WTC11 (cell line): ENCODE measurements at places on chromosomes 5 and 9.

DNA sequence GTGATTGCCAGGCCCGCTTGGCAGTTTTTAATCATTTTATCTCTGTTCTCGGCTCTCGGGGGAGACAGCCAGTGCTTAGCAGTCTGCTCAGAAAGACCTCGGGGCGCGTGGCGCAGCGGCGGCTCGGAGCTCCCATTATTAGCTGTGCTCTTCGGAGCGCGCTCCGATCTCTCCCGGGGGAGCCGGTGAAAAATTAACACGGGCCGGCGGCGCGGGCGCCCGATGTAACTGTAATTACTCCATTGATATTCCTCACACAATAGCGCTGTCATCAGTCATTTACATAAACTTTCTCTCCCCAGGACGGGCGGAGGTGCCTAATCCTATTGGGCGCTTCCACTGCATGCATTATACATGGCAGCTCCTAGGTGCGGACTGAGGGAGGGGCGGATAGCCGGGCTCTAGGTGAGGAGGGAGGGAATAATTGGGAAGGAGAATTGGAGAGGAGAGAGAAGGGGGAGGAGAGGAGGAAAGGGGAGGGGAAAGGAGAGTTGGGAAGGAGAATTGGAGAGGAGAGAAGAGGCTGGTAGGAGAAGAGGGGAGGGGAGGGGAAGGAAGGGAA is 24.9 kb downstream of the LMX1B start:
- peak; percentile 59 for DNase-seq

GRCh38 chr5:124239572-124239971 is 506.9 kb downstream of the ZNF608 start:
- DNase-seq = no peak

DNA sequence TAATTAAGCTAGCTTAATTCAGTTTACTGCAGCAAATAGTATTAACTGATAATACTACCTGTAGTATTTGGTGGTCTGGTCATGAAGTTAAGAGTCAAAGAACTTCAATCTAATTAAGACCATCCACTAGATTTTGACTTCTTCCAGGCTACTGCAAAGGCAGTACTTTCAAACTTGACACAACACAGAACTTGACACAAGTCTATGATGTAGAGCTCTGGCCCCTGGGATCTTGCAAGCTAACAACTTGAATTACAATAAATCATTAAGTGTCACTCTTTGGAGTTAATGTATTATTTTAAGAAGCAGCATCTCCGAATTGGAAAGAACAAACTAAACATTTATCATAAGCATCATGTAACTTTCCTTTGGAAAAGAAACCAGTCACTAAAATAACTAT is 40.9 kb downstream of the UIMC1 start:
- DNase-seq = no peak

- no peak for DNase-seq
These were observed 105.2 kb downstream of the RGS3 start for GRCh38 chr9:113568571-113569321.

GRCh38 chr9:127580879-127581475 is 31.1 kb upstream of the STXBP1 start:
- DNase-seq = no peak

GRCh38 chr5:76641514-76642120 is 18.4 kb upstream of the F2RL2 start:
- DNase-seq = peak; percentile 75

DNA sequence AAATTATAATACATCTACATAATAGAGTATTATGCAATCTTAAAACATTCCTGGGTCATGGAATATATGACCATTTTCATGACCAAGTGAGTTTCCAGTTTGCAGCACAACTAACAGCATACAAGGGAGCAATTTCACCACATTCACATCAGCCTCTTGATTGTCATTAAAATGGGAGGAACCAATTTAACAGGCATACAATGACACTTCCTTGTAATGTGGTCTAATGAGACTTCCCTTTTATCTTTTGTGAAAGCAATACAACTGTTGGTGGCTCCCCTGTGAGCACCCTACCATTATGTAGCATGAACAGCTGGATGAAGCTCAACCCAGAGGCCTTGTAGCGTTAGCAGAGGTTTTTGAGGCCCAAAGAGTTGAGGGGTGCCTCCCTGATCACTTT is 13.6 kb upstream of the TMOD1 start:
- DNase-seq = no peak

- no peak for DNase-seq
These were observed 632.6 kb downstream of the PDE4D start for GRCh38 chr5:59260973-59261372.

DNA sequence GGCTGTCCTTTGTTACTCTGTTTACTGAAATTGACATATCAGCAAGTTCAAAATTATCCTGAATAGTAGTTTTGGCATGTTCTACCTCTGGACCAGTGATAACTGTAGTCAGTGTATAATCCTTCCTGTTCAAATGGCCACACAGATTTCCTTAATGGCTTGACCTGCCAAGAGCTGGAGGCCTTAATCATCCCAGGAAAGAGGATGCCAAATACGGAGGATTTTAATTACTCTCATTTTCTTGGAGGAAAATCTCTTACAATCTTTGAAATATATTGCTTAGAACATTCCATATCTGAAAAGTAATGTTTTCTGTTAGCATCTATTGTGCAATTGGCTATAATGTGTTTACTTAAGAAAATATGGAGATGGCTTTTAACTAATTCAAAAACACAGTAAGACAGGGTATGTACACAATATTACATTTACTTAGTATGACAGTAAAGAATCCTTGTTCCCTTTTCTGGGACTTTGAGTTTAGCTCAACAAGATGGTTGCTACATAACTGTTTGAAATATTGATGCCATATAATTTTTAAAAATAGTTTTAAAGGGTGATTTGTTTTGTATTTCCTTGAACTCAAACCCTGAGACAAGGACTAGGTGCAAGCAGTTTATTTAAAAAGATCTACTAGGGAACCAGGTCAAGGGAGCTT is 68.9 kb upstream of the SELENOP start:
- DNase-seq = no peak

DNA sequence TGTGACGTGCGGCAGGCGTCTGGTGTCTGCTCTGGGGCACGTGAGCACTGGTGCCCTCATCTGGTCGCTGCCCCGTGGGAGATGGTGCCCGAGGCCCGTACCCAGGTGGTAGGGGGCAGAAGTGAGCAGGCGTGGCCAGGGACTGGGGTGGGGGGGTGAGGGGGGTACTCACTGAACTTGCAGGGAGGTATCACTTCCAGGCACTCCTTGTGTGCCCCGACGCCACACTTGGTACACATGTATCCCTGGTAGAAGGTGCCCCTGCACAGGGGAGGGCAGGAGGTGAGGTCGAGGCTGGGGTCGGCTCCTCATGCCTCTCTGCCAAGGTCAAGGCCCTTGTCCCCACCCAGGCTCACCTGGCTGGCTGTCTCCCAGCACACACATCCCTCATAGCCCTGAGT is 45.2 kb upstream of the SARDH start:
- no peak for DNase-seq

DNA sequence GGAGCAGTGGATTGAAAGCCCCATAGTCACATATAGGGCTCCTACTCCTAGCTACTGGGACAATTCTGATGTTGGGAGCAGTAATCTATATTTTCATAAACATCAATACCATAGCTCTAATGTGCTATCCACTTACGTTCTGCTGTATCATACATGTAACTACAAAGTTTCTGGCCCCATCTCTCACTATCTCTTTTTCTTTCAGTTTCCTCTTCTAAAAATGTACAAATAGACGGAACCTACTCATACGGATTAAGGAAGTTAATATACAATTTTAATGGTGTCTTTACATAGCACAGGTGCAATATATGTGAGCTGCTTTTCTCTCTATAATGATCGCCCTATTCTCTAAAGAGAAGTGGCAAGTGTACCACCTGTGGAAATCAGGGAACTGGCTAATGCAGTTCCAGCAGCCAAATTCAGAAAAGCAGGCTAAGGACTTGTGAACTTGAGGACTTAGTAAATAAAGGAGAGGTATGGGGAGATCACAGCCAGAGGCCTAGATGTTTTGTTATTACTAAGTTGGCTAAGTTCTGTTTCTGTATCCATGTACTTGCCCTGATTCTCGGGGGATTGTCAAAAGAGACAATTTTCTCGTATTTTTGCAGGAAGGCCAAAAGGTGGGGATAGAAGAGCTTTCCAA is 1021.9 kb downstream of the CDH12 start:
- no peak for DNase-seq

DNA sequence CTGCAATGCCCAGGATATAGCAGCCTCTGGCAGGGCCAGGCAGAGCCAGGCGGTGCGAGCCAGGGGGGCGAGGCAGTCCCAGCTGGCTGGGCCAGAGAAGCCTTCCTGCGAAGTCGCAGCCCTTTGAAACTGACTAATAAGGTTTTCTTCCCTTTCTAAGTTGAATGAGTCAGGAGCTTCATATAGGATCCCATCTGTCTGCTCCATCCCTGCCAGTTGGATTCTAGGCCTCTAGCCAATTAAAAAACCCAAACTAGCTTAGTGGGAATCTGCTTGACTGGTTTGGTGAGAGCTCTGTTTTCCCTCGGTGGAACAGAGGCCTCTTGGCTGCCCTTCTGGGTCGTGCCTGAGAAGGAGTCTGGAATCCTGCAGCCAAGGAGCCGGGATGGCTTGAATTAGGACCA is 70.1 kb upstream of the RAPGEF1 start:
- no peak for DNase-seq

GRCh38 chr9:114539701-114540380 is 34.6 kb upstream of the WHRN start:
- no peak for DNase-seq

DNA sequence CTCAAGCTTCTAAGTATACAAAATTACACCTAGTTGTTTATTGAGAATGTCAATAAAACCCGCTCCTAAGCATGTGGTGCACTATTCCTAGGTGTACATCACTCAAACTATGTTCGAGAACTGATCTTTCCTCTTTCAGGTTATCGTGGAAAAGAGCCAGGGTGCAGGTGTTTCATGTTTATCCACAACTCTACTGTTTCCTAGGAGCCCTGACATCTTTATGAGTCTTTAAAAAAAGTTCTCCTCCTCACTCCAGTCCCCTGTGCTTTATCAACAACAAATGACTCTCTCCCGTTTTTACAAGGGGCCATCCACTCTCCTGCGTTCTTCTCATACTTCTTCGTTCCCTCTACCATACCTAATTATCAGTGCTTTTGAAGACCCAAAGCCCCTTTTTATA is 78.8 kb upstream of the NFIL3 start:
- DNase-seq = no peak

GRCh38 chr9:93510041-93510440 is 56.7 kb upstream of the FAM120AOS start:
- no peak for DNase-seq

- no peak for DNase-seq
These were observed 205.2 kb upstream of the MAP3K1 start for GRCh38 chr5:56610093-56610698.

GRCh38 chr5:172594431-172594830 is 46.6 kb upstream of the NEURL1B start:
- DNase-seq = no peak

- DNase-seq = no peak
These were observed 23.6 kb upstream of the CEP72 start for GRCh38 chr5:588406-588995.

GRCh38 chr5:139140591-139141071 is 57.5 kb downstream of the SIL1 start:
- no peak for DNase-seq

GRCh38 chr5:67588389-67588788 is 391.8 kb upstream of the CD180 start:
- no peak for DNase-seq

- DNase-seq = no peak
These were observed 12.3 kb downstream of the CAAP1 start for GRCh38 chr9:26880262-26880661.

- no peak for DNase-seq
These were observed 471.3 kb downstream of the MTRR start for GRCh38 chr5:8340261-8340660.

GRCh38 chr5:107129051-107129450 is 541.7 kb downstream of the EFNA5 start:
- DNase-seq = no peak

DNA sequence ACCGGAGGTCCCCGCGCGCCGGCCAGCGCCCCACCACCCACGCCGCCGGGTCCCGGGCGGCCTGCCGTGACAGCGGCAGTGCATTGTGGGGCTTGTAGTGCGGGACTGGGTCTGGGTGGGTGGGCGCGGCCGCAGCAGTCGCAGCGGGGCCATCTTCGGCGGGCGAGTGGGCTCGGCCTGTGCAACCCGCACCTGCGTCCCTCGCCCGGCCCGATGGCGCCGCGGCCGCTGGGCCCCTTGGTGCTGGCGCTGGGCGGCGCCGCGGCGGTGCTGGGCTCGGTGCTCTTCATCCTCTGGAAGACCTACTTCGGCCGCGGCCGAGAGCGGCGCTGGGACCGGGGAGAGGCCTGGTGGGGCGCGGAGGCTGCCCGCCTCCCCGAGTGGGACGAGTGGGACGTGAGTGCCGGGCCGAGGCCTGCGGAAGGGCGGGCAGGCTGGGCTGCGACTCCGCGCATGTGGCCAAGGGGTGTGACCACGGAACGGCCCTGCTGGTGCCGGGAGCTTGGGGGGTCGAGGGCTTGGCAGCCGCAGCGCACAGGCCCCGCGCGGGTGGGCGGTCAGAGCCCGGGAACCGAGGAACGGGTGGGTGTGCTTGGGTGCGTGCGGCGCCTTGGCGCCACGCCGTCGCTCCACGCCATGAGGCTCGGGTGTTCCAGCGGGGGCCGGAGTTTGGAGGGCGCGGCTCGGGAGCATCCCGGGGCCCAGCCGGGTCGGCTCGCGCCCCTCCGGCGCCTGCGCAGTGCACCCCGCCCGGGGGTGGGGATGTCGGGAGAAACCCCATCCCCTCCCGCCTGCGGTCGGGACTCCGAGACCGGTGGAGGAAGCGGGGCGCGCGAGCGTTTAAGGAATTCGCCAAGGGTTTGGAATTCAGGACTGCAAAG is at the start of gene ARL10:
ARL10 (plus strand) TSS at position 137 of the 881 bp plus-strand sequence; CDS start at position 214, 77 bp downstream.
- peak; percentile 67 for DNase-seq

DNA sequence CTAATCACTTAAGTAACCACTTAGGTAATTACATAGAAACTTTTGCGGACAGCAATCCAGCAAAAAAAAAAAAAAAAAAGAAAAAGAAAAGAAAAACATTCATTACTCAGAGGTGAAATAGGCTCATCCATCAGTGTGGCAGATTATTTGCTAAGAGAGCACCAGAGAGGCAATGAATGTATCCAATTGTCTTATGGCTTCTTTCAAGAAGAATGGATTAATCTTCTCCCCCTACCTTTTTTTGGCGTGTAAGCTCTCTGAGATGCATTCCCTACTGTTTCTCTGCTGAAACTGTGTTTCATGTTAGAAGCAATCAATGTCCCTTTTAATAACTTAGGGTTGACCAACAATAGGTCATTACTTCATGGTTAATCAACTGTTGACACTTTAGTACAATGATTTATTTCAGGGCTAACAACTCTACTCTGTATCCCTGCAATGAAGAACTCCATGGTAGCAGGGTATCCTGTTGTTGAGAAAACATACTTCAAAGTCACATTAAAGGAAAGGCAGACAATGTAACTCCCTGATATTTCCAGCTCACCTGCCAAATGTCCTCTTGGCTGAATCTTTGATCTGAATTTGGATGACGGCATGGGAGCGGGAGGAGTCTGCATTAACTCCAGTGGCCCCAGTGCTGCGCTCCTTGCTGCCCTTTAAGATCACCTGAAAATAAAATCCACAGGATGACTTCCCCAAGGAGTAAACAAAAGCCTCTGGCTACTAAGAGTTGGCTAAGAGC is 57.6 kb downstream of the KIF24 start:
- no peak for DNase-seq

- no peak for DNase-seq
These were observed 24.8 kb upstream of the OBP2B start for GRCh38 chr9:133233681-133234432.

- no peak for DNase-seq
These were observed 115.3 kb upstream of the PCSK5 start for GRCh38 chr9:75775166-75775565.

- no peak for DNase-seq
These were observed 70.4 kb downstream of the RAPGEF1 start for GRCh38 chr9:131669269-131670157.
